ENCODE measurements at places on chromosomes 11 and 22. TPM values are rescaled to one million over a fixed set of nuclear protein-coding genes. Genes with fewer than 3 reads are reported as not detected.

DNA sequence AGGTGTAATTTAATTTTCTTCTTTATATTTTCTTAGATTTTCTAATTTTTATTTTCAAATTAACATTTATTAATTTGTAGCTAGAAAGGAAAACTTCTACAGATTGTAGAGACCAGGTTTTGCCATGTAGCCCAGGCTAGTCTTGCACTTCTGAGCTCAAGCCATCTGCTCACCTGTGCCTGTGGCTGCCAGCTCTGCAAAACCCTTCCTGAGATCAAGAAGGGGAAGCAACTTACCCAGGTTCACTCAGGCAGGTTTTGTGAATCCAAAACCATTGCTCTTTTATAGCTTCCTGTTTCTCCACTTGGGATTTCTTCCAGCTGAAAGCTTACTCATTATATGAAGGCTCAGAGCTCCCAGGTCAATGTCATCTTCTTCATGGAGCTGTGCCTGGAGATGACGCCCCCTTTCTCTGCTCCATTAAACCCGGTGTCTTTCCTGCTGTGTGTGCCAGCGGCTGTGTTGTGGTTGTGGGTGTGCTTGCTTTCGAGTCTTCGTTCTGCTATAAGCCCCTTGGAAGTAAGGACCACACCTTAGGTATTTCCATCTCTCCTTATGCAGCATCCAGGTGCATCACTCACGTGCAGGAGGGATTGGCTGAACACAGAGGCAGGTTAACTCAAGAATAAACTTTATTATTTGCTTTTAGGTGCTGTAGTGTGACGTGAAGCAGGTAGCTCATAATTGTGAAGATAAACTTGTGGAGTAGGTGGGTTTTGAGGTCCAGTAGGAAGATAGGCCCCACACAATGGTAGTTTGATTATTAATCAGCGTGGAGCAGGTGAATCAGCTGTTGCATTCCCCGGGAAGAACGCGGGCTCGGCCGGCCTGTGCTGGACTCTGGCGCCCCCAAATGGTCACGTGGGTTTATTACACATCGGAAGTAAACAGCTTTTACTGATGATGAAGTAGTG, 42.2 kb upstream of the INCENP start:
- H3K27ac ChIP-seq, result no peak overlapping the region
- DNase-seq, result peak; percentile 82
- no peaks in the 10 kb centered on the region for H3K36me3 ChIP-seq
- no peak overlapping the region for H3K4me3 ChIP-seq

DNA sequence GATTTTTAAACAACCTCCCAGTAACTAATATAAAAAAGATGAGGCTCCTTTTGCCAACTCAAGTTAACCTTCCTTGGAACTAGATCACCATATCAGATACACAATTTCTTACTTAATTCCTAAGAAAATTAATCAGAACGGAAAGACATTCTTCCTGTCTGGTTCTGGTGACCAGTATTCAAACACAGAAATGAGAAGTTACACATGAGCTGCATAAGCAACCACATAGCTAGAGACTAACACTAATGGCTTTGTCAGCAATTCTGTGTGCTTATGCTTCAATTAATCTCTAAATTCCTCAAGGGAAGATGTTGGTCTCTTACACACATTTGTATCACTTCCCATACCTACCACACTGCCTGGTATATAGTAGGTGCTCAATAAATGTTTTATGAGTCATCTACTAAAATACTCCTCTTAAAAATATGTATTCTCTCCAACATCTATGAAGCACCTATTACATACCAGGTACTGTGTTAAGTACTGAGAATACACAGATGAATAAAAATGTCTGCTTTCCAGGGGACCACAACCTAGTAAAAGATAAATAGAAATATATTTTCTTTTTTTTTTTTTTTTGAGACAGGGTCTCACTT, 54.5 kb downstream of the GAB2 start:
- H3K36me3 ChIP-seq, result no peaks in the 10 kb centered on the region
- H3K4me3 ChIP-seq, result no peak overlapping the region
- no peaks in the 10 kb centered on the region for H3K27me3 ChIP-seq
- H3K4me1 ChIP-seq, result peaks cover 22% of the 10 kb centered on the region
- no peak for DNase-seq

DNA sequence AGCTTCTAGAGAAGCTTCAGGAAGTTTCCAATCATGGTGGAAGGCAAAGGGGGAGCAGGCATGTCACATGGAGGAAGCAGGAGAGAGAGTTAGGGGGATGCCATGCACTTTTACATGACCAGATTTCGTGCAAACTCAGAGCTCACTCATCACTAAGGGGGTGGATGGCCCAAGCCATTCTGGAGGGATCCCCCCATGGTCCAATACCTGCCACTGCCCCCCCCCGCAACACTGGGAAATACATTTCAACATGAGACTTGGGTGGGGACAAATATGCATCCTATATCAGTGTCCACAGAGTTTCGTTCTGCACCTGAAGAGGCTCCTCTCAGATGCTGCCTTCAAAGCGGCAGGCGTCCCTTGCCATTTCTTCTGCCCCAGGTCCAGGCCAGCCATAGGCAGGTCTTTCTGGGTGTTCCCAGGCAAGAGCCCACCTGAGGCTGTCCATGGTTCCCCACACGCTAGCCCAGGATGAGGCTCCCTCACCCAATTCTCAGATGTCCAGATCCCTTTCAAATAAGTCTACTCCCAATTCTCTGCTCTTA, 1344.3 kb downstream of the TBC1D22A start:
- H3K27ac ChIP-seq, result no peak overlapping the region
- no peaks in the 10 kb centered on the region for H3K27me3 ChIP-seq
- no peak for DNase-seq
- no peak overlapping the region for H3K4me3 ChIP-seq
- no peaks in the 10 kb centered on the region for H3K36me3 ChIP-seq

DNA sequence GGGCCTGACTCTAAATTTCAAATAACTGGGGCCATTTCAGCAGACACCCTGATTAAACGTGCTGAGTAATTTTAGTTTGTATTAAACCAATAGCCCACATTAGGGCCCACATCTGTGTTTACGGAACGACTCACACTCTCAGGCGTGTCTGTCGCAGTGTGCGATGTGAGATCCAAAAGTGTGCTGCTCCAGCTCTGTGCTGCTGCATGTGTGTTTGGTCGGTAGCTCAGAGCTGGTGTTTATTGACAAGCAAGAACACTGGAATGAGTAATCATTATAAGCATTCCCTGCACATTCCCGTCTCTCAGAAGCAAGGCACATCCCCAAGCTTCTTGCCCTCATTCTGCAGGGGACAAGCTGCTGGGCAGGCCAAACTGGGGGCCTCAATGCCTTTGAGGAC, 7.8 kb downstream of the OPCML start:
- H3K4me1 ChIP-seq, result no peaks in the 10 kb centered on the region
- no peak overlapping the region for H3K27ac ChIP-seq
- H3K4me3 ChIP-seq, result no peak overlapping the region
- H3K36me3 ChIP-seq, result no peaks in the 10 kb centered on the region
- no peak for DNase-seq

DNA sequence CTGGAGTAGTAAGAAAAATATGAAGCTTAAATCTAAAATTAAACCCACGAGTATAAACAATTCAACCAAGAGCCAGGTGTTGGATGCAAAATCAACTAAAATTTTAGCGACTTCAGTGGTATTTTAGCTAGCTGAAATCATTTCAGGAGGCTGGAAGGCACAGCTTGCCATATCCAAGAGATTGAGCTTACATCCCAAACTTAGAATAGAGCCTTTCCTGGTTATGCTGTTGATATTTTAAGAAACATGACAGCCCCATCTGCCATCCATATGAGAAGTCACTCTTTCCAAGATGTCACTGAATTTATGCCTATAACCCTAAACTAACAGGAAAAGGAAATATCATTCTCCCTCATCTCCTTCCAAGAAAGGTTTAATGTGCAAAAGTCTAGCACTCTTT, 334.0 kb downstream of the KCNA4 start:
- no peaks in the 10 kb centered on the region for H3K27me3 ChIP-seq
- H3K27ac ChIP-seq, result no peak overlapping the region
- no peak for DNase-seq
- H3K36me3 ChIP-seq, result no peaks in the 10 kb centered on the region

- no peak for DNase-seq
- no peaks in the 10 kb centered on the region for H3K27me3 ChIP-seq
- no peak overlapping the region for H3K27ac ChIP-seq
- peaks cover 8% of the 10 kb centered on the region for H3K4me1 ChIP-seq
- H3K36me3 ChIP-seq, result no peaks in the 10 kb centered on the region
Measured at GRCh38 chr22:37599153-37599552, 9.5 kb upstream of the GGA1 start.

DNA sequence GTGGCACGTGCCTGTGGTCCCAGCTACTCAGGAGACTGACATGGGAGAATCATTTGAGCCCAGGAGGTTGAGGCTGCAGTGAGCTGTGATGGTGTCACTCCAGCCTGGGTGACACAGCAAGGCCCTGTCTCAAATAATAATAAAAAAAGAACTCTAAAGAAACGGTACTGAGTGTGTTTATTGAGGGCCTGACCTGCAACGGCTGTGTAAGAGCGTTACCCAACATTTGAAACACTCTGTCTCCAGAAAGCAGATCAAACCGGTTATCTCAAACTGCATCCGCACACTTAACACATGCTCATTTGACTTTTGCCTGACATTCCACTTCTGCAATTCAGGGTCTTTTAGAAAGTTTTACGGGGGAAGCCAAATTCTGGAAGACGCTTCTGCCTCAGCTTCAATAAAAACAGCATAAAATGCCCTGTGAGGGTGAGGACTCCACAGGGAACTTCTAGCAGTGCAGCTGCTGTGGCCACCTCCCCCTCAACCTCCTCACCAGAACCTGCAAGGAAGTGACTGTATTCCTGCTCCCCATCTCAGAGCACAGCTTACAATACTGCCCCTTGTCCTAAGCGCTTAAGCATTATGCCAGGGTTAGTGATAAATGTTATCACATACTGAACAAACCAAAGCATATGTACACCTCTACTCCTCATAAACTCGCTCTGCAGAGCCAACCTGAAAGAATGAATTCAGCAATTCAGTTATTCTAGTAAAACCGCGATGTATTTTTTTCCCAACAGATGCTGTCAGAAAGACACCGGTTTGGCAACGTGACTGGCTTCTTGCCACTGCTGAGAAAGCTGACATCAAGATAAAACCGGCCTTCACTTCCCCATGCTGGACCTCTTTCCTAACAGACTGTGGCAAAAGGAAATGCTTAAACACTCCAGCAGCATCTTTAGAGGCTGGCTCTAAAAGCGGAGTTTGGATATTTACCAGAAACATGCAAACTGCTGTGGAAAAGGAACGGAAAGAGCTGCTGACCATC, 52.2 kb downstream of the PRDM10 start:
- DNase-seq, result no peak
- H3K4me3 ChIP-seq, result no peak overlapping the region
- no peaks in the 10 kb centered on the region for H3K4me1 ChIP-seq

GRCh38 chr11:91163619-91164451, 941.0 kb upstream of the CHORDC1 start:
- H3K4me3 ChIP-seq, result no peak overlapping the region
- DNase-seq, result no peak
- no peaks in the 10 kb centered on the region for H3K27me3 ChIP-seq
- no peaks in the 10 kb centered on the region for H3K4me1 ChIP-seq

GRCh38 chr11:78961247-78961646, 386.6 kb upstream of the NARS2 start:
- H3K4me3 ChIP-seq, result no peak overlapping the region
- no peaks in the 10 kb centered on the region for H3K36me3 ChIP-seq
- no peak overlapping the region for H3K27ac ChIP-seq
- H3K4me1 ChIP-seq, result no peaks in the 10 kb centered on the region
- DNase-seq, result no peak
- peaks cover 45% of the 10 kb centered on the region for H3K27me3 ChIP-seq

DNA sequence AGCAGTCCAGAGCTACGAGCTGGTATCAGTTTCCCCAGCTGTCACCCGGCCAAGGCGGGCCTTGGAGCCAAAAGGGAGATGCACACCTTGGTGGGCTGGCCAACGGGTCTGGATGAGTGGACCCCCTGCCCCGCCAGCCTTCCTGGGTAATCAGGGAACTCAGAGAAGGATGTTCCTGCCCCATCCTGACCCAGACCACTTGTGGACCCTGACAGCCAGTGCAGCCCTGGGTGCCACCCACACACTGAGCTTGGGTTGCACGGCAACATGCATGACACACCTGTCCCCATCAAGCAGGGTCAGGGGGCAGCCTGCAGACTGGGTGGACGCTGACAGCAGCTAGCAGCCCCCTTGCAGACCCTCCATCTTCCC, 8.6 kb downstream of the SLC25A1 start:
- no peak overlapping the region for H3K27ac ChIP-seq
- DNase-seq, result no peak

GRCh38 chr11:121552154-121552553, 99.4 kb upstream of the SORL1-AS1 start:
- no peak for DNase-seq
- H3K4me3 ChIP-seq, result no peak overlapping the region
- no peak overlapping the region for H3K27ac ChIP-seq
- no peaks in the 10 kb centered on the region for H3K36me3 ChIP-seq
- H3K27me3 ChIP-seq, result no peaks in the 10 kb centered on the region

DNA sequence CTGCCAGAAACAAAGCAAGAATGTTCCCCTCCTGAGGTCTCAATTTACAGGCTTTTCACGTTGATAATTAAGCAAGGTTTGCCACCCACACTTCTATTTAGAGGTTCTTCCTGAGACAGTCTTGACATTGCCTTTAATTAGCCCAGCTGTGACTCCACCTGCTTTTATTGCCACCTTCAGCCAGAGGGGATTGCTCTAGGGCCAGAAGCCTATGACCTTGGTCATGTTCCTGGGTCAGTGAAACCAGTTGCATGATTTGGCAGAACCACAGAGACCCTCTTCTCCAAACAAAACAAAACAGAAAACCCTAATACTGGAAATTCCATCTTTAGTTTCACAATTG, 89.8 kb downstream of the APIP start:
- H3K4me1 ChIP-seq, result peaks cover 7% of the 10 kb centered on the region
- H3K27me3 ChIP-seq, result no peaks in the 10 kb centered on the region
- peak overlapping the region; percentile 33 for H3K27ac ChIP-seq

DNA sequence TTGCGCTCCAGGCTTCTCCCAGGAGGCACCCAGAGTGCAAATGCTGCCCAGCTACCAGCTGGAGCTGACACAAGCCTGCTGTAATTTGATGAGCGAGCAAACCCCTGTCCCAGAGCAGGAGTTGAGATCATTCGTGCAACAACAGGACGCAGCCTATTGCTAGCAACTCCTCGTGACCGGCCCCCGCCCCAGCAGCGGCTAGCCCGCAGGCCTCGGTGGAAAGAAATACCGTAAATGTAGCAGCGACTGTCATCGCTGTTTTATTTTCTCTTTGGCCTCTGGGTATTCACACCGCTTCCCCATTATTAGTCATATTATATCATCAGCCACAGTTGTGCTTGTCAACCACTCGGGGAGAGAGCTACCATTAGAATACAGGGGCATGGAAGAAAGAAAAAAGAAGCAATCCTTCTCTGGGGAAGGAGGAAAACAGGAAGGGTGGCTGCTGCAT, 59.2 kb upstream of the ATXN10 start:
- no peaks in the 10 kb centered on the region for H3K27me3 ChIP-seq
- peaks cover 5% of the 10 kb centered on the region for H3K4me1 ChIP-seq
- H3K4me3 ChIP-seq, result no peak overlapping the region

- no peak overlapping the region for H3K4me3 ChIP-seq
- peaks cover 24% of the 10 kb centered on the region for H3K27me3 ChIP-seq
- no peak for DNase-seq
- H3K27ac ChIP-seq, result no peak overlapping the region
Measured at GRCh38 chr11:66570850-66571180, 2.4 kb upstream of the CTSF start.

The TTLL1 gene
- total RNA-seq, result 6.0 TPM

The PLEKHB1 gene
- 16.7 TPM for total RNA-seq

The TFIP11 gene
- total RNA-seq, result 32.1 TPM

The NCAPH2 gene
- total RNA-seq, result 45.5 TPM

The ACRV1 gene
- total RNA-seq, result not detected

The APOL3 gene
- total RNA-seq, result 27.0 TPM

Data from left lung (tissue), 14 donors.